ENCODE measurements at places on chromosomes 5 and 9.

DNA sequence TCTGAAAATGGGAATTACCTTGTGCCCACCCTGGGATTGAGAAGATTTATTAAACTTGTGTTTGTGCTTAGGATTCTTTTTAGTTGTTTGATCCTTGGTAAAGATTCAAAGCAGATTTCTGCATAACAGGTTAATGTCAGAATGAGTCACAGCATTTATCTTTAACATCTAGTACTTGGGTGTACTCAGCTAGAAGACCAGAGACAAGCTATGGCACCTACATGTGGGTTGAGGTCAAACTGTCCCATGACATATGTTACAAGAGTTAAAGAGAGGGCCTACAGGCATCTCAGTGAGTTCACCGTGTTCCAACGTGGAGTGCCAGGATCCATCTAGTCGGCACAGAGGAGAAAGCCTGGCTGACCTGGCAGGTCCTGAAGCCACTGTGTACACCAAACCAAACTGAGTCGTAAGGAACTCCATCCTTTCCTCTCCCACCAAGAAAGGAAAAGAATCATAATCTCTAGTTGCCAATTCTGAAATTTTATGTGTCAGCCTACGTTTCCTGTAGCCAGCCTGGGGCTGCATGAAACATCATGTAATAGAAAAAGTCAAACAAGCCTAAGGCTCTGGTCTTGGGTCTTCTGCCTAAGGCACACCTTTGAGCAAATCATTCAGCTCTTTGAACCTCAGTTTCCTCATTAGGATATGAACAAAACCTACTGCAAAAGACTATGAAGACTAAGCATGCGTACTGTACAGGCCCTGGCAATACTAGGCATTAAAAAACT is 73.7 kb downstream of the RCL1 start:
- DNase-seq: peak; percentile 62

- no peak for DNase-seq
Measured at GRCh38 chr5:177347699-177348098, 3.8 kb downstream of the LMAN2 start.

- DNase-seq: no peak
Measured at GRCh38 chr5:8081179-8081578, 212.2 kb downstream of the MTRR start.

DNA sequence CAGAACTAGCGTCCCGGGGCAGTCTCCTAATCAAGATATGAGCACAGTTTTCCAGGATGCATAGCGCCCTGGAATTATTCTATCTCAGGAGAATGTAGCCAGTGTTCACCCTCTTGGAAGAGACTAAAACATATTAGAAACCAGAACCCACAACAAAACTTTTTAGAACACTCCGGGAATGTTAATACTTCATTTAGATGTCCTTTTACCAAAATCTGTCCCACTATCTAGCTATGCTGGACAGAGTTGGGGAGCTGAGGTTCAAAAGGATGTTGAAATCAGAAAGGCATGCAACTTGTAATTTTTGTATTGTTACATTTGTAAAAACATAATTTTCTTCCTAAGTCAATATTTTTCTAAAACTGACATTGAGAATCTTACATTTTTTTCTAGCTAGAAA is 386.5 kb upstream of the RFX3 start:
- no peak for DNase-seq

DNA sequence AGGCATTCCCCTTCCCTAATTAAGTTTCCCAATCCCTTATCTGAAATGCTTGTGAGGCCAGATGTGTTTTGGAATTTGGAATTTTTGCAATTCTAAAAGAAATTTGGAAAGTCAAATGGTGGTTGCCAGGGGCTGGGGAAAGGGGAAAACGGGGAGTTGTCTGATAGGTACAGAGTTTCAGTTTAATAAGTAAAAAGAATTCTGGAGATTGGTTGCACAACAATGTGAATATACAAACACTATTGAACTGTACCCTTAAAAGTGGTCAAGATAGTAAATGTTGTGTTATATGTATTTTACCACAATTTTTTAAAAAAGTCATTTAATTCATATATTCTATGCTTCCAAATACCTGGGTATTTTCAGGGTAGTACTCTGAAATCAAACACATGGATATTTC is 154.5 kb downstream of the ADAMTS12 start:
- no peak for DNase-seq

GRCh38 chr9:116468793-116469527 is 218.1 kb upstream of the TRIM32 start:
- DNase-seq: peak; percentile 51

GRCh38 chr9:34443976-34444375 is 14.4 kb downstream of the FAM219A start:
- DNase-seq: no peak

DNA sequence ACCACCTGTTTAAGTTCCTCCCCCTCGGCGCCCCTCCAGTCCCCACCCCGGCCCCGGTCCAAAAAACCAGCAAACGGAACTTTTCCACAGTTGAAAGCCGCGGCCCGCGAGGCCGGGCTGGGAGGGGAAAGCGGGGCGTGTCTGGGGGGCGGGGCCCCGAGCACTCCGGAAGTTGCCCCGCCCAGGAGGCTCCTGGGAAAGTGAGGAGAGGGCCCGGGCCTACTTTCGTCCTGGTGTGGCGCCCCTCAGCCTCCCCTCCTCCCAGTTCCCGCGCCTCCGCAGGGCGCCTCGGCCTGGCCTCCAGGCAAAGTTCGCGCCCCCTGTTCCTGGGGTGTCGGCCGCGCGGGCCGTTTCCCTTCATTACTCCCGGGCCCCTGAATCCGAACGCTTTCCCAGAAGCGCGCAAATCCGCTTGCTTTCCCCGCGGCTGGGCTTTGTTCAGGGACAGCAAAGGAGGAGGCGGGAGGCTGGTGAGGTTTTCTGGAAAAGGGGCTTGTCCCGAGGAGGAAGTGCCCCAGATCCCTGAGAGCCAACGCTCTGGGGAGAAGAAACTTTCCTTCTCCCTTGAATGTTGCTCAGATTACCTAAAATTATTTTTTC is 4.5 kb upstream of the DMRT3 start:
- DNase-seq: no peak

DNA sequence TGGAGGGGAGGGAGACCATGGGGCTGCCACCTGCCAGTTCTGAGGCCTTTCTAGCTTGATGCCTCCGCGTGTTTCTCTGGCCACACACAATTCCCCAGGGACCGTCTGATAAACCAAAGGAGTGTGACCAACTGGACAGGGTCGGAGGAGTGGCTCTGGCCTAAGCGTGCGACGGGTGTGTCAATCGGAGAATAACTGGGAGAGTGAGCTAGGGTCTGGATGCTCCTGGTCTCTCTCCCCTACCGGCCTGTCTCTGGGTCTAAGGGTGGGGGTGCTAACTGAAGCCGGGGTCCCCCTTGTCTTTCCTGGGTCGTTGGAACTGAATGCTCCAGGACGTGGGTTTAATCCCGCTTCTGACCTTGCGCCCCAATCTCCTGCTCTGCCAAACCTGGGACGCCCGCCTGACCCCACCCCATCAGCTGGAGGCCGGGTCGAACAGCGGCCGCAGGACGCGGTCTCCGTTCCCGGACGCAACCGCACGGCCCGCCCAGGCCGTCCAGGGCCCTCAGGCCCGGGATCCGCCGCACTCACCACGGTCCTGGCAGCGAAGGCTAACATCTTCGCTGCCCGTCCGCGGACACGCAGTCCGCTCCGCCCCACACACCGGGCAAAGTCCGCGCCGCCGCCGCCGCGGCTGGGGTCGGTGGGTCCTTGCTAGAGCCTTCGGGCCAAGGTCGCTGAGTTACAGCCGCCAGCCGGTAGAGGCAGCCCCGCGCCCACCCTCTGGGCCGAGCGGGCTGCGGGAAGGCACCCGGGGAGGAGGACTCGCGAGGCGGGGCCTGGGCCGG is 447 bp downstream of the CRAT start:
- DNase-seq: no peak

DNA sequence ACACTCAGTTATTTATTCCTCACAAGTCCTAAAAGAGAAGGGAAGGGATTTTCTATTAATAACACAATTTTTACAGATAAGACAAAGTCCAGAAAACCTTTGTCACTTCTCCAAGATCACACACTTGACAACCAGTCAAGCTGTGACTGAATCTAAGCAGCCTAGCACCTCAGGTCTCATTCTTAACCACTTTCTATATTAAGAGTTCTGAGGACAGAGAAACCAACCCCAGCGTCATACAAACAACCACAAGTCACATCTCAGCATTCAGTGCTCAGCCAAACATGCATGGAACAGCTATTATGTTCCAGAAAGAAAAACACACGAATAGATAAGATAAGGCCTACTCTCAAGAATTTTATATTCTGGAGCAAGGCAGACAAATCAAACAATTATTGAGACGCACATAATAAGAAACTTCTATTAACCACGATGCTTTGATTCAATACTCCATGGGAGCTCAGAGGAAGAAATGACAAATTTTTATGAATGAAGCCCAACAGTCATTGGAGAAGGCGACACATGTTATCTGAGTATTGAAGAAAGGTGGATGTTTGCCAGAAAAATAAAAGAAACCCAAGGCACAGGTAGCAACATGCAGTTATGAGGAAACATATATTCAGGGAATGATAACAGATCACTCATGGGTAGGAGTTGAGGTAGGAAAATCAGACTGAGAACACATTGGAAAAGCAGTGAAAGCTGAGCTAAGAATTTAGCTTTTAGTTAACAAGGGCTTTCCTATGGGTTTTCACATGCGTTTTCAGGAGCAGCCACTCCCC is 113.1 kb downstream of the HTR4 start:
- no peak for DNase-seq

- no peak for DNase-seq
Measured at GRCh38 chr5:33372721-33373472, 67.9 kb upstream of the TARS1 start.

GRCh38 chr5:128632264-128632663 is 94.2 kb upstream of the FBN2 start:
- DNase-seq: no peak

- no peak for DNase-seq
Measured at GRCh38 chr5:145867806-145868205, 5.0 kb downstream of the GRXCR2 start.

DNA sequence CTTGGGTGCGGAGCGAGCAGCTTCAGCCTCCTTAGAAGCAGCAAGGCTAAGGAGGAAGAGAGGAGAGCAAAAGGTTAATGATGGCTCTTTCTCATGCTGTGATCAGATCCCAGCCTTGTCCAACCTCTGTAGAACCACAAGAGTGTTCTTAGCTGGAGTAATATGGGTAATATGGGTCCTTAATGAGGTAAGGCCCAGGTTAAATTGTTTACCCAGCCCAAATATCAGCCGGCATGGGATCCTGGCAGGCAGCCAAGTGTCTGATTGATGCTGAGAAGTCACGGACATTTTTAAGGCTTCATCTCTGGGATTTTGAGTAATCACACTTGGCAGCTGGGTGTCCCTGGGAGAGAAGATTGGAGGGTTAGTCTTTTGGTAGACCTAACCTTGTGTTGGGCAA is 32.3 kb downstream of the GLRA1 start:
- no peak for DNase-seq

DNA sequence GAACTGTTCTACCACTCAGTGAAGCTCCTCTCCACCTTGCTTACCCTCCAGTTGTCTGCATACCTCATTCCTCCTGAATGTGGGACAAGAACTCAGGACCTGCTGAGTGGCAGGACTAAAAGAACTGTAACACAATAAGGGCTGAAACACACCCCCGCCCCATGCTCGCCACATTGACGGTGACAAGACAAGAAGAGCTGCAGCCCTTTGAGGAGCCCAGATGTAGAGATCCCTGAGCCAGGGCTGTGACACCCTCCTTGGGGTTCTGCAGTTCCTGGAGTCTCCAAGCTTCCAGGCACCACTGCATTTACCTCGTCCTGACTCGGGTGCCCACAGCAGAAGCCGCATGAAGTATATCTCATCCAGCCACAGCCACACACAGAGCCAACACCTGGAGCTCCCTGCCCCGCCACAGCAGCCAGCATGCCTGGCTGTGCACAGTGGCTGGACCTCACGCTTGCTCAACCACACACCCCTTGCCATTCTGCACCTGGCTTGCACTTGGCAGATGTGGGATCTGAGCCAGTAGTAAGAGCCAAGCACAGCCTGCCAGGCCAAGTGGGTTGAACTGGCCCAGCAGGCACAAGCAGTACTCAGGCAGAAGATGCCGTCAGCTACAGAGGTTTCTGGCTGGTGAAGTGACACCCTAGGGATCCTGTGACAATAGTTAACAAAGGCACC is 166.1 kb downstream of the RNF180 start:
- no peak for DNase-seq

DNA sequence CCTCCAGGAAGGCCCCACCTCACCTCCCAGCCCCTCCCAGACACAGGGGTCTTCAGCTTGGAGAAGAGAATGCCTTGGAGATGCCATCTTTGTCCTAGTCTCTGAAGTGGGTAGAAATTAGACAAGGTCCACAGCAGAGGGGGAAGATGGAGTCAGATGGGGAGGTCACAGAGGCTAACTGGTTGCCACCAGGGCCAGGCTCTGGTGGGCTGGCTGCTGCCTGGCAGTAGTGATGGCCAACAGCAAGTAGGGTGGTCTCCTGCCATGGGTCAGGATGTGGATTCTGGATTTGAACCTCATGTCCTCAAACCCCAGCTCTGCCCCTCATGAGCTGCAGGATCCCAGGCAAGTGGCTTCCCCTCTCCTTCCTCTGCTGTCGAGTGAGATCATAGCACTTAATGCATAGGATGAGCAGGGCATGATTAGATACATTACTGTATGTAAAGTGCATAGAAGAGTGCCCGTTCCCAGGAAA is 38.7 kb upstream of the NEK6 start:
- no peak for DNase-seq

DNA sequence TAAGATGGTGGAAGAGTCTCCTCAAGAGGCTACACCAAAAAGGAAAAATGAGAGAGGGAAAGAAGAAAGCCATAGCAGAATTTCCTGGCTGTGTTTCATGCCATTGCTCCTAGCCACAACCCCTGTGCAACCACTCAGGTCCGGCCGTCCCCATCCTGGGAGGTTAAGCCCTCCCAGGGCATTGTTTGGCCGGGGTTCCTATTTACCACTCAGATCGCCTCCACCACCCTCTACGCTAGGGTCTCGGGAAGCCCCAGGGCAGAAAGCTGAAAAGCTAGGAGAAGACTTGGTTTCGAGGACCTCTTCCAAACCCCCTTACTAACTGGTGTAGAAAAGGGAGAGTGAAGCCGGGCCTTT is 715 bp downstream of the RC3H2 start:
- DNase-seq: peak; percentile 47

GRCh38 chr5:36252722-36253365 is 11.1 kb upstream of the NADK2 start:
- DNase-seq: no peak

GRCh38 chr9:87479801-87480201 is 17.9 kb upstream of the DAPK1 start:
- peak; percentile 83 for DNase-seq

GRCh38 chr5:60943624-60944023 is 1.2 kb downstream of the ERCC8 start:
- peak; percentile 27 for DNase-seq

GRCh38 chr5:150507474-150508276 is at the start of gene NDST1:
Gene NDST1 (plus strand): TSS chr5:150508131. CDS start chr5:150521255, 13,124 bp downstream.
- DNase-seq: no peak
